AG04450 (cell line): ENCODE measurements at places on chromosomes 11 and 22.

DNA sequence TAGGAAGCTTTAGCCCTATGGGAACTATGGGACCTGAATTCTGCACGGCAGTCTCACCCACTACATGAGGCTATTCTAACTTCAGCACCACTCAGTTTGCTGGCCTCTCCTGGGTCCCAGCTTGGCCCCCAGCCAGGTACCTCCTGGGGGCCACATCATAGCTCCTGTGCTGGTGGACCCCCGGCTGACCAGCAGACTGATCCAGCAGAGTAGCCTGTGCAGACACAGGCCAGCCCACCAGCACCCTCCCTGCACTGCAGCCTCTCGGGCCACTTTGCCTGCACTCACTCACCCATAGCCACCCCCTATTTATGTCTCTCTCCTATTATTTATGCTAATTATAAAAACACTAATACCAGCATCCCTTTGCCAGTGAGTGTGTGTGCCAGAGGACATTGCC, 1.2 kb upstream of the OR10AG1 start:
- DNase-seq = no peak

DNA sequence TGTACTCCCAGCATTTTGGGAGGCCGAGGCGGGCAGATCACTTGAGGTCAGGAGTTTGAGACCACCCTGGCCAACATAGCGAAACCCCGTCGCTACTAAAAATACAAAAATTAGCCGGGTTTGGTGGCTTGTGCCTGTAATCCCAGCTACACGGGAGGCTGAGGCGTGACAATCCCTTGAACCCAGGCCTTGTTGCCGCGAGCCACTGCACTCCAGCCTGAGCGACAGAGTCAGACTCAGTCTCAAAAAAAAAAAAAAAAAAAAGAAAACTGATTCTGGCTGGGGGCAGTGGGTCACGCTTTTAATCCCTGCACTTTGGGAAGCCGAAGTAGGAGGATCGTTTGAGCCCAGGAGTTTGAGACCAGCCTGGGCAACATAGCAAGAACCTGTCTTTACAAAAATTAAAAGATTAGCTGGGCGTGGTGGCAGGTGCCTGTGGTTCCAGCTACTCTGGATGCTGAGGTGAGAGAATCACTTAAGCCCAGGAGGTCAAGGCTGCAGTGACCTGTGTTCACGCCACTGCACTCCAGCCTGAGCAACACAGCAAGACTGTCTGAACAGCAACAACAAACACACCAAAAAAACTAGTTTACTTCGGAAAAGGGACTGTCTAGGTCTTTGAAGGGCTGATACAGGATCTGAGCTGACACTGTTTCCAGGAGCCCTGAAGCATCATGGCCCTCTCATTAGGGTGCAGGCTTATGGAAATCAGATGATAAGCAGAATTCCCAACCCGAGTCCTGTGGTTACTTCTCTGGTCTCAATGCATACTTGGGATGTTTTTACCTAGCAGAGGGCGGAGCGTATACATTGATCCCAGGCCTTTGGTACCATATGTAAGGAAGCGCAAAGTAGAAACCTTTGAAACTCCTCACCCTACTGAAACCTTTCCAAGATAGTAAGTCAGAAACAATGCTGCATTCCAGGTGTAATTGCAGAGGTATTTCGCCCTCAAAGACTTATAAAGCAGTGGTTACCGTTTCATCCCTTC, 1.8 kb upstream of the CHKB start:
- no peak for DNase-seq

GRCh38 chr11:86818462-86819192, 18.3 kb downstream of the PRSS23 start:
- DNase-seq = peak; percentile 57

GRCh38 chr11:46671958-46672315, 28.5 kb downstream of the ARHGAP1 start:
- DNase-seq = no peak

GRCh38 chr11:75002516-75002915, 13.8 kb downstream of the NEU3 start:
- no peak for DNase-seq

DNA sequence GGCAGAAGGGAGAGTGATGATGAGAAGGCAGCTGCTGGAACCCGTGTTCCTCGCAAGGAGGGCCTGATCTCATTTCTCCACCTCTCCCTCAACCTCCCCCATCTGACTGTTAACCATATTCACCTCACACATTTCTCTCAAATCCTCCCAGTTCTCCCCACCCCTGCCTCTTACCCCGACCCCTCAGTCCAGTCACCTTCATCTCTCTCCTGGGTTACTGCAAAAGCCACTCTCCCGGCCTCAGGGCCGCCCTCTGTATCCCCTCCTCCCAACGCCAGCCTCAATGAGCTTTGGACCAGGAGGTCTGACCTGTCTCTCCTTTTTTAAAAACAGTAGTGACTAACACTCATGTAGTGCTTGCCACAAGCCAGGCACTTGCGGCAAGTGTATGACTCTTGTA, 29.5 kb upstream of the LMO1 start:
- no peak for DNase-seq

- no peak for DNase-seq
Measured at GRCh38 chr11:45319077-45319476, 32.9 kb upstream of the SYT13 start.

DNA sequence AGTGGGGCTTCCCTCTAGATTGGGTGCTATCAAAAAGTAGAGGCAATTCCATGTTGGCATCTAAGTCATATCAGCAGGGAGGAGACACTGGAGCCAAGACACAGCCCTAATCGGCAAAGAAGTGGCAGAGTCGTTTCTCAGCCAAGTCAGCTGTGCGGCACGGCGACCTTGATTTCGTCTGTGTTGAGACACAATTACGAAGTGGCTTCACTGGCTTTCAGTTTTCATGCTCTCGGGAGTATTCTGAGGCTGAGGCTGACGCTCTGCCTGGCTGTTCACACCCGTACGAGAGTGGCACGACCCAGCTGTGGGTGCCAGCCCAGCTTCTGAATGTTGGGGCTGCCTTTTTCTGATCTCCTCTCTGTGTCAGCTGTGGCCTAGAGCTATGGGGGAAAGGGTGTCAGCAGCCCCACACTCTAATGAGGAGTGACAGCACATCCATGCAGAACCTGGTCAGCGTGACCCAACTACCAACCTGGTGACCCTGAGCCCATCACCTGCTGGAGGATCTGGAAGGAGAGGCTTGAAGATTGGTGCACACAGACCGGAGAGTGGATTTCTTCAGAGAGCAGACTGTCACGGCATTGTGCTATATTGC, 105.7 kb upstream of the TMEM45B start:
- DNase-seq = no peak

DNA sequence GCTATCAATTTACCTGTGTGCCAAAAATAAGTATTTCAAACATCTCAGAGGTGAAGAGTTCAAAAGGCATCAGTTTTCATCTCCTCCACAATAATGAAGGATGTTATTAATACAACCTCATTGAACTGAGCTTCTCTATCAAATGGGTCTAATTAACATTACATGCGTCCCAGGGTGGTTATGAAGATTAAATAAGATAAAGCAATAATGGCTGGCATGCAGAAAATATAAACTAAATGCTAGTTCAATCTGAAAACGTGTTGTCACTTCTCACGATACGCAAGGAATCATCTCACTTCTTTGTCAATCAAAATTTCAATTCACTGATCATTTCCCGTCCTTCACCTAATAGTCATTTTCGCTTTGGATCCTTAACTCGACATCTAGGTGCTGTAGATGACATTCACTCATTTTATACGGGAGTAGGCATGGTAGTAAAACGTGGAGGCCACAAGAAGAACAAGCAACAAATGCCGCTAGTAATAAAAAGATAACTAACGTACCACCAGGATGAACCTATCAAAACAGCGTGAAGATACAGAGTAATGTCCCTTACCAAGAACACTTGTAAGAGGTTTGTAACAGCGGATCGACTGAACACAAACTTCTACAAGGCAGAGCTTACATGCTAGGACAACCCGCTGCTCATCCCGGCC, 918 bp downstream of the CHORDC1 start:
- no peak for DNase-seq

- no peak for DNase-seq
Measured at GRCh38 chr22:28909375-28909774, 26.0 kb downstream of the ZNRF3 start.

- no peak for DNase-seq
Measured at GRCh38 chr11:130426223-130426836, 2.1 kb downstream of the ADAMTS8 start.

DNA sequence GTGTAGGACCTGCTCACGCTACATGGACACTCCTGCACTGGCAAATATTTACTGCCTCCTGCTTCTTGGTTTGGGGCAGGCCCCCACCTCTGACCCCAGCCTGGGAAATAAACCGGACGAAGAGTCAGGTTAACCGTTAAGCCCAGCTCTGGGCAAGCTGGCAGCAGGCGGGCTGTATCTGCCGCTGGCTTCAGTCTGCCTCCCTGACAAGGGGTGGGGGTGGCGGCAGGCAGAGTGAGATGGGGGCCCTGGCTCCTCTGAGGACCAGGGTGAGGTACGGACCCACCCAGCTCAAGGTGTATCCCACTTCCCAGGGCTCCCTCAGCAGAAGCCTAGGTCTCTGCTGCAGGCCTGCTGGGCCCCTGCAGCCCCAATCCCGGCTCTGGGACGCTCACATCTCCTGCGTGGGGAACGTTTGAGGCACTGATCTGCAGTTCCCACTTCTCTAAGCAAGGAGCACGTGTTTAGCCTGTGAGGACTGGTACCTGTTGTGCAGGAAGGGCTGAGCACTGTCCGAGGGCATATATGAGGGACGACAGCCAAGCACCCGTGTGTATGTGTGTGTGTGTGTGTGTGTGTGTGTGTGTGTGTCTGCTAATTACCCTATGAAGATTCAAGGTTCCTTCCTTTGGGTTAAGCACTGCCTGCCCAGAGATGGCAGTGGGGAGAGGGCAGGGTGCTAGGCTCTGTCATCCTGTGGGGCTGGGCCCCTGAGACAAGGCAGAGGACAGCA, 1.1 kb upstream of the LRRC75B start:
- no peak for DNase-seq

GRCh38 chr11:2791139-2791520, 91.3 kb upstream of the KCNQ1OT1 start:
- no peak for DNase-seq

GRCh38 chr22:36331912-36332622, 55.7 kb downstream of the MYH9 start:
- DNase-seq = no peak

DNA sequence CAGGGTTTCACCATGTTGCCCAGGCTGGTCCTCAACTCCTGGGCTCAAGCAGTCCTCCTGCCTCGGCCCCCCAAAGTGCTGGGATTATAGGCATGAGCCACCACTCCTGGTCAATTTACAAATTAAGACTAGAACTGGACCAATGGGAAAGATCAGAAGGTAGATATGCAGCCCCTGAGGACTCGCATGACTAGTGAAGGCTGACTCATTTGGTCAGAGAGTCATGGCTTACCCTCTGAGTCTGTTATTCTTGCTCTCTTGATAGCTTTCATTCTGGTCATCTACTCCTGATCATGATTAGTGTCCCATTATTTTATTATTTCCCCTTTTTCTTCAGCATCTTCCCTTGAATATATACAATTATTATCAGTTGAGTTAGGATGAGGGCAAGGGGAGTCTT, 2.7 kb upstream of the LDHAL6A start:
- no peak for DNase-seq

DNA sequence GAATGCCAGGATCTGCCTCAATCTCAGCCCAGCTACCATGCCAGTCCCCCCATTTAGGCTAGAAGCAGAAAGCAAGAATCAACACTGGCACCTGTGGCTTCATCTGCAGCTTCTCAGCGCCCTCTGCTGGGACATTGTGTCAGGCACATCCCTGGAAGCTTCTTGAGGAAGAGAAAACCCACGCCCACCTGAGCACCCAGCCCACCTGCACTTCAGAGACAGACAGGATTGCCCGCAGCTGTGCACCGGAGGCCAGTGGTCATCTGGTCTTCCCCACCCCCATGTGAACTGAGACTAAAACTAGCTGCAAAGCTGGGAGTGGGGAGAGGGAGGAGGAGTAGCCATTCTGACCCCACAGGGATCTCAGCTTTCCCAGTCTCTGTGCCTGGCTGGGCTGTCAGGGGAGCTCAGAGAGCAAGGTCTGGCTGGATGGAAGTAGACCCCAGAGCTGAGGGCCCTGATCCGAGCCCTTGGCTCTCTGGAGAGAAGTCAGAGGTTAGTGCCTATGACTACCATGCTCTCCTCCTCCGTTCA, 66.8 kb downstream of the FEZ1 start:
- DNase-seq = no peak

DNA sequence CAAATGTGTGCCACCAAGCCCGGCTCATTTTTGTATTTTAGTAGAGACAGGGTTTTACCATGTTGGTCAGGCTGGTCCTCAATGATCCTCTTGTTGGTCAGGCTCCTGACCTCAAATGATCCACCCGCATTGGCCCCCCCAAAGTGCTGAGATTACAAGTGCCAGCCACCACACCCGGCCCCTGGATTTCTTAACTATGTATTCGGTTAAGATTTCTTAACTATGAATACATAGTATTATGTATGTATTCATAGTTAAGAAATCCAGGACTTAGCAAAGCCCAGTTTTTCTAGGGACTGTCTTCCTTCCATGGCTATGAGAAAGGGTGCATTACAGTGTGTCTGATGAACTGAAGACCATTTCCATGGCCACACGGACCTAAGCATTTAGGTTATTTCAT, 1.7 kb downstream of the C11orf91 start:
- no peak for DNase-seq

GRCh38 chr11:113859665-113860064, 15.7 kb downstream of the USP28 start:
- DNase-seq = no peak

GRCh38 chr22:22215659-22216449, 28.7 kb upstream of the VPREB1 start:
- DNase-seq = no peak

GRCh38 chr22:44298406-44299091, 14.2 kb downstream of the SHISAL1 start:
- no peak for DNase-seq

DNA sequence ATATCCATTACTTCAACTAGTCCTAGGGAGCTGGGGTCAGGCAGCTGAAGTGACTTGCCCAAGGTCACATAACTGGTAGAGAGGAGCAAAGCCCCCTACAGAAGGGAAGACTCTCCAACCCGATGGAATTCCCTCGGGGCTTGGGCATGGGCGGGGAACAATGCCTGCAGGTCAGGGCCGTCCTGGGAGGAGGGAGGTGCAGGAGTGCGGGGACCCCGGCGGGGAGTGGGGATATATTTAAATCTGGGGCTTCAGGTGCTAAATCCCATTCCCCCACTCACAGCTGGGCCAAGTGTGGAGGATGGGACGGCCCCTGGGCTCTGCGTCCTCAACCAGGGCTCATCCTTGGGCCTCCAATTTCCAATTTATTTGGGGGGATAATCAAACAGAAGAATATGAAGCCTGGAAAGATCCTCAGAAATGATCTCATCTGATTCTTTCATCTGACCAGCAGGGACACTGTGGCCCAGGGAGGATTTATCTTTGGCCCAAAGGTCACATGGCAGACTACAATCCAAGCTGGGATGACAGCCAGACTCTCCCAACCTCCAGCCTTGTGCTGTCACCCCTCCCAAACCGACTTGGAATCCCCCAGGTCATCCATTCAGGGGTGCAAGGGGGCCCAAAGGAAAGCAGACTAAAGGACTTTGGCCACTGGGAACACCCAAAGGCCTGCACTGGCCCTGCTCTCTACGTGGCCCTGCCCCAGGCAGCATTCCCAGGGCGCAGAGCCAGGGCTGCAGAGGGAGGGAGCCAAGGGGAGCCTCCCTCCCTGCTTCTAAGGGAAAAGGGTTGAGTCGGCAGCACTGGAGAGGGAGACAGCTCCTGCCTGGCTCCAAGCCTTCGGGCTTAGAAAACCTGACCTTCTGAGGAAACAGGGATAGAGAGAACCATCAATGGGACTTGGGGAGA, 8.7 kb upstream of the C1QTNF6 start:
- DNase-seq = peak; percentile 38
